Stimulated activated CD8-positive, alpha-beta memory T cell treated with anti-CD3 and anti-CD28 coated beads, Interleukin-4, amount 100 ng/mL, for 1 hour (primary cell): ENCODE measurements at places on chromosomes 16 and 17.

DNA sequence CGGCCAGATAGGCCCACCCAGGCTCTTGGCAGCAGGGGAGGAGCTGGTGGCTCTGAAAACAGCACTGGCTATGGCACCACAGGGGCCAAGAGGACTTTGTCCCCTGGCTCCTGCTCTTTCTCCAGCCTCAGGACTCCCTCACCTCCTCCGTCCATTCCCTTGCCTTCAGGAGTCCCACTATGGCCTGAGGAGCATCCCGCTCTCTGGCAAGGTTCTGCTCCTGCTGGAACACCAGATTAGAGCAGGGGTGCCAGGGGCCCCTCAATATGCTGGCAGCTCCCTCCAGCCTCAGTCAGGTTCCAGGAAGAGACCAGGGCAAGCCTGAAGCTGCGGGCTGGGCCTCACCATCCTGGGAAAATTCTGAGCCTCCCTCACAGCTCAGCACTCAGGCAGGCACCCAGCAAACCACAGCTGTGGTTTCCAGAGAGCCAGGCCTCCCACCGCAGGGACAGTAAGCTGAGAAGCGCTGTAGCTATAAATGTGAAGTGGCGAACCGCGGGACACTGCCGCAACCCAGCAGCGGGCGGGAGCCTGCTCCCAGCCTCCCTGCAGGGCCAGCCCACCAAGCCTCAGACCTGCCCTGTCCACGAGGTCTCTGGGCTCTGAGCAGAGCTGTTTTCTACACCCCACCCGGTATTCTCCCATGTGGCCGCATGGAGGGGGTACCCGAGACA, 25.7 kb downstream of the C17orf100 start:
- DNase-seq, result no peak

DNA sequence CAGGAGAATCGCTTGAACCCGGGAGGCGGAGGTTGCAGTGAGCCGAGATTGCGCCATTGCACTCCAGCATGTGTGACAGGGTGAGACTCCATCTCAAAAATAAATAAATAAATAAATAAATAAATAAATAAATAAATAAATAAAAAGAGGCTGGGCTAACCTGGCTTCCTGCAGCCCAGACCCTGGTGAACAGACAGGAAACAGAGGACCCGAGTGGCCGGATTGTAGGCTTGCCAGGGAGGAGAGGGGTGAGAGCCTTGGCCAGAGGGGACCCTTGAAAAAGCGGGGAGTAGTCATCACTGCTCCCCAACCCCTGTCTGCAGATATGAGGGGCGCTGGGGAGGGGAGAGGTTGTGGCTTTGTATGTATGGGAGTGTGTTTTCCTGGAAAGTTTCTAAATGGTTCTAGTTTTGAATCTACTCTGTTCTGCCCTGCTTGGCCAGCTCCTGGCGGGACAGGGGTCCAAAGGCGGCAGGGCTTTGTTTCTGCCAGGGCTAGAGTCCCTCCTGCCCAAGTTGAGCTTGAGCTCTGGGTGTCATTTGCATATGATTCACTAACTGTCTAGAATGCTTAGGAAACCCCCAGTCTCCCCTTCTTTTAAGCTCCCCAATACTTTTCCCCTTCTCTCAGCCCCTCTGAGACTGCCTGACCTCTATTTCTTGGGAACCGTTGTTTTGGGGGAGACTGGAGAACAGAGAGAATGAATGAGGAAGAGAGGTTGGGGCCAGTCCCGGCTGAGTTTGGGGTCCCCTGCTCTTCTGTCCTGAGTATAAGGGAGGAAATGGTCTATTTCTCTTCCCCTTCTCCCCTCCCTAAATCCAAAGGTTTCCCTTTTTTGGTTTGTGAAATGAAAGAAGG, 16.4 kb downstream of the RARA start:
- DNase-seq, result no peak

GRCh38 chr16:89383095-89384003, 107.0 kb downstream of the ANKRD11 start:
- no peak for DNase-seq

DNA sequence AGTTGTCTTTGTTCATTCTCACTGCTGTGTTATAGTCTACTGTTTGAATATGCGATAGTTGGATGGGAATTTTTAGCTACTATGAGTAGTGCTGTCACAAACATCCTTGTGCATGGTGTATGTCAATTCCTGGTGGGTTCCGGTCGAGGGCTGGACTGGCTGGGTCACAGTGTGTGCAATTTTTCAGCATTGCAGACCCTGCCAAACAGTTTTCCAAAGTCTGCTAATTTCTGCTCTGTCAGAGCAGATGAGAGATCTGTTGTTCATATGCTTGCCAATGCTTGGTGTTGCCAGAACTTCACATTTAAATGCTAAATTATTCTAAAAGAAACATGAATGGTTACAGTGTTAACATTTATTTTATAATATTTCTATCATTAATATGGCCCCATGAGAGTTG, 3.6 kb upstream of the C16orf96 start:
- DNase-seq, result no peak

GRCh38 chr17:3029213-3029913, 34.0 kb downstream of the OR1D5 start:
- DNase-seq, result no peak

DNA sequence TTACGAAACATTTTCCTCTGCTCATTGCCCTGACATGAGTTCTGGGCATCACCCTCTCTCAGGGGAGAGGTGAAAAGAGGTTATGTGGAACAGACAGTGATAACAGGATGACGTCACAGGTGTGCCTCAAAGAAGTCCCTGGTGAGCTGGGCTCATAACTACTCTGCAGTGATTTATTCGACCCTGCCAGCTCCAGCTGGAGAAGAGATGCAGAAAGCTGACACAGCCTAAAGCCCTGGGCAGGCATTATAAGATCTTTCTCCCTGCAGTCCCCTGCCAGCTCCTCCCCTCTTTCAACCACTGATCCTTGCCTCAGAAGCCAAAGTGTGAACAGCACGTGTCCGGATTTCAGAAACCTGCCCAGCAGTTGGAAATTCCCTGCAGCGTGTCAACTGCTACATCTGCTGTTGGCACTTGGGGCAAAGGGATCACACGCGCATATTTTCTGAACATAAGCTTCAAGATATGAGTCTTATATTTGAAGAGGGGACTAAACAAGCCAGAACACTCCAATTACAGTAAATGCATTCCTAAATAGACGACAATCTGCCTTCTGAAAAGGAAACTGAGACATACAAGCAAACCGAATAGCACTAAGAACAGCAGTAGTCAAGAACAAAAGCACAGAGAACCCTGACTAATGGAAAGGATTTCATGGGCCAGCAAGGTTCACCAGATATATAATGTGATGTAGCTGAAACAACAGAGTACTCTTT, 80.5 kb downstream of the SMG6 start:
- no peak for DNase-seq

- no peak for DNase-seq
Measured at GRCh38 chr16:82280867-82281266, 110.8 kb upstream of the MPHOSPH6 start.

DNA sequence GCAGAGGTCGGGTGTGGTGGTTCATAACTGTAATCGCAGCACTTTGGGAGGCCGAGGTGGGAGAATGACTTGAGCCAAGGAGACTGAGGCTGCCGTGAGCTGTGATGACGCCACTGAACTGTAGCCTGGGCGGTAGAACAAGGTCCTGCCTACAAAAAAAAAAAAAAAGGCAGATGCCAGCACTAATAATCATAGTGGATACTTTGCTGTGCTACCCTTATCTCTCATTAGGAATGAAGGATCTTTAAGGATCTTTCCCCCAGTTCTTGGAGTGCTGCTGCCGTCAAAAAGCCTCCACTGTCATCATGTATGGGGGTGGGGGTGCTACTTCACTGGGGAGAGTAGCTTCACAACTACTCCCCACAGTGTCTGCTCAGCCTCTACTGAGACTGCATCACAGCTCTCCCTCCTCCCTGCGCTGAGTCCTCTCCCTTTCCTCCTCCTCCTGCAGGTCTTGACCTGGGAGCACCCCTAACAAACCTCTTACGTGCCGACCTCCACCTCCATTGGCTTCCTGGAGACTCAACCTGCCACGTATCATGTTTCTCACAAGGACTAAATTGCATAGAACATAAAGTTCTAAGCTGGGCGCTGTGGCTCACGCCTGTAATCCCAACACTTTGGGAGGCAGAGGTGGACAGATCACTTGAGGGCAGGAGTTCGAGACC, 24.4 kb upstream of the ST6GALNAC1 start:
- no peak for DNase-seq

GRCh38 chr16:21652453-21652852, at the start of gene IGSF6:
Gene IGSF6 (minus strand): TSS chr16:21652608. CDS start chr16:21652598, 10 bp downstream.
- no peak for DNase-seq

DNA sequence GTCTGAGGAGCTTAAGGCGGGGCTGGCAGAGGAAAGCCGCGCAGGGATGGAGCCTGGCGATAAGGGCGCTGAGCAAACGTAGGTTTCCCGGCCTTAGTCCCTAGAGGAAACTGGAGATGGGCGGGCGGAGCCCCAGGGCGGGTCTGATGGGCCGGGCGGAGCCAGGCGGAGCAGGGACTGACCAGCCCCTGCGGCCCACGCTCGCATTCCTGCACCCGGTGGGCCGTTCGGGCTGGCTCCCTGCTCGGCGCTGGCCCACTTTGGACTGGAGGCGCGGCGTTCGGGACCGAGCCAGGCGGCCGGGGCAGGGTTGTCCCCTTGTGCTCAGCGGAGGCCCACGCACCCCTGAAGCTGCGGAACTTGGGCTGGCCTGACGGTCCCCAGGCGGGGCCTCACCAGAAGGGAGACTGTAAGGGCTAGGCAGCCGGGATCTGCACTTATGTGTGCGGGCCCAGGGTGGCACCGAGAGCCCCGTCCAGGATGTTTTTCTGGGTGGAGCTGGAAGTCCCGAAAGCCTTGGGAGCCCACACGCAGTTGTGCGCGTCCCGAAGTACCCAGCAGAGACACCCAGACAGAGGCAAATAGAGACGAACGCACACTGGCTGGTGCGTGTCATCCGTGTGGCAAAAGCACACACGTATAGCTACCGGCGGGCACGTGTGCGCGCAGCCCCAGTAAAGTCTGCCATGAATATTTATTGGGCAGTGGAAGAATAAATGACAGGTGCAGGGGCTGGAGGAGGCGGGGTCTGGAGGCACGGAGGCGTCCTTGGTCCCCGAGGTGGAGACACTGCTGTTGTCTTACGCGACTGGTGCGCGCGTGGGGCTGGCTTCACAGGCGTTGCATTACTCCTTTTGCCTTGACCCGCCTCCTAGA, 1.4 kb downstream of the PYDC1 start:
- no peak for DNase-seq

- DNase-seq, result no peak
Measured at GRCh38 chr16:87570938-87571867, 31.1 kb upstream of the JPH3 start.

DNA sequence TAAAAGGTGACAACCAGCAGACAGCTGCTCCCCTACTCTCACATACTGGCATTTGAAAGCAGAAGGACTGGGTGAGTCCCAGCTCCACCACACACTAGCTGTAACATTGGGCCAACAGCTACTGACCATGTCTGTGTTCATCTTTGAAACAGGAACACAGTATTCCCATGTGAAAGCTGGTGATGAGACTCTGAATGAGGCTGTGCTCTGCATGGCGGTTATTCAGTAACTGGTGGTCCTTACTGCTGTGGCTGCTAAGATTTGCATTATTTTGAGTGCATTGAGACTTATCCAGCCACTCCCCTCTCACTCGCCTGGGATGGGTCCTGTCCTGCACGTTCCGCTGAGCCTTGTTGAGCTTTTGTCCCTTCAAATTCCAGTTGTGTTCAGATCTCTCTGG, 342.9 kb downstream of the FOXL1 start:
- no peak for DNase-seq

- no peak for DNase-seq
Measured at GRCh38 chr16:63938661-63939060, 1183.2 kb downstream of the CDH11 start.

- no peak for DNase-seq
Measured at GRCh38 chr17:41773731-41774193, 12.7 kb downstream of the JUP start.

- no peak for DNase-seq
Measured at GRCh38 chr17:41728056-41728455, 6.4 kb downstream of the HAP1 start.

DNA sequence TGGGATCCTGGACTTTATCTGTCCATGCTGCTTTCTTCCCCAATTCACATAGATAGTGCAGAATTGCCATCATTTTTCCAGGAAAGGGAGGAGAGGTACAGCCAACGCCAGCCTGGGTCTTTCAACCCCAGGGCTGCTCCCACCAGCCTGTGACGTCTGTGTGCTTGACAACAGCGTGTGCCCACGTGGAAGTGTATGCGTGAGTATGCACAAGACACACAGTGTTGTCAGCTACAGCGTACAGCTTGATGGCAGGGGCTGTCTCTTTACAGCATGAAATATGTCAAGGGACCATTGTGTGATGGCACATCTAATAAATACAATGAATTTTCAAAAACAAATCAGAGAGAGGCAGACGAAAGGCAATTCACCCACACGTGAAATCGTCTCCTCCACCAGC, 62.3 kb downstream of the GSG1L start:
- DNase-seq, result no peak

DNA sequence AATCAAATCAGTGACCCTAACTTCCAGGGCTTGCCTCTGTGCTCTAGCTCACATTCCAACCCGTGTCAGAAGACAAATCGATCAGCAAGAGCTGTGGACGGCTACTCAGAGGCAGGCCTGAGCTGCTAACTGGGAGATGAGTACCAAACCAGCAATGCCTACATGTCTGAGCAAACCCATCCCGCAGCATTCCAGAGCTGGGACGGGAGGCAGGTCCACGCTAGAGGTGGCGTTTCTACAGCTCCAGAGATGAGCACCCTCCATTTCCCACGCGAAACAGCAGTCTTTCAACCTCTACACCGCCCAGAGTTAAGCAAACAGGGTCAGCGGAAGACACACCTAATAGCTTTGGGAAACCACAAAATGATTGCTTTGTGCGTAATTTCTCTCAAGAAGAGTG, 6.5 kb downstream of the NXN start:
- no peak for DNase-seq

DNA sequence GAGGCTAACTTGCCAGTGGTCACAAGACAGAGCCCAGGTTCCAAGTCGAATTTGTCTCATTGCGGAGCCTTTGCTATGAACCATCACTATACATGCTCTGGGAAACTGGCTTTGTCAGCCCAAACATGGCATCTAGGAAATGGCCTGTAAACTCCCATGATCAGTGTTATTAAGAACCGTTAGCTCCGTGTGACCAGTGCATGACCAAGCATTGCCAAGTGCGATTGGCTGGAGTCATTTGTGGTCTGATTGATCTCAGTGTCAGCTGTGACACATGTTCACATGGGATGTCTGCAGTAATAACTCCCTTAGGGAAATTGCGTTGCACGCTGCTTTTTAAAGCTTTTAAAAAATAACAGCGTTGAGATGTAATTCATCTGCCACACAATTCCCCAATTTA, 18.6 kb upstream of the CDH3 start:
- no peak for DNase-seq

DNA sequence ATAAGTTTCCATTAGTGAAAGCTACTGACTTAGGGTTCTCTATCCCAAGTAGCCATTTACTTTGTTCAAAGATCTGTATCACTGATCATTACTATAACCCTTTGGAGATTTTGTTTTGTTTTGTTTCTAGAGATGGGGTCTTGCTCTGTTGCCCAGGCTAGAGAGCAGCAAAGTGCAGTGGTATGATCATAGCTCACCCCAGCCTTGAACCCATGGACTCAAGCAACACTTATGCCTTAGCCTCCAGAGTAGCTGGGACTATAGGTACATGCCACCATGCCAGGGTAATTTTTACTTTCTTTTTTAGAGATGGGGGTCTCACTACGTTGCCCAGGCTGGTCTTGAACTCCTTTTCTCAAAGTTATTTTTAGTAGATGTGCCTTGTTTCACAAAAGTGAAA, 154.7 kb downstream of the KCNJ2 start:
- no peak for DNase-seq

- DNase-seq, result no peak
Measured at GRCh38 chr16:79164388-79164995, 436.0 kb downstream of the MAF start.

- DNase-seq, result no peak
Measured at GRCh38 chr17:227078-227945, 45.9 kb upstream of the DOC2B start.
